Neuronal stem cell (in vitro differentiated cells): ENCODE measurements at places on chromosomes 13 and 19.
A peak's percentile ranks its signal among the peaks of the same experiment; 100 is the strongest.

- DNase-seq: no peak
These were observed at the start of gene KCNN4 for GRCh38 chr19:43780706-43781525. Gene KCNN4 (minus strand): TSS chr19:43780973. CDS start chr19:43780861, 112 bp downstream.

- DNase-seq: no peak
These were observed at the start of gene TARM1 for GRCh38 chr19:54081032-54081431. Gene TARM1 (minus strand): TSS chr19:54081365. CDS start chr19:54081340, 25 bp downstream.

GRCh38 chr13:28528848-28529247 is 33.9 kb upstream of the FLT1 start:
- DNase-seq: no peak

GRCh38 chr19:35828692-35829301 is 16.2 kb upstream of the PRODH2 start:
- peak; percentile 86 for DNase-seq

DNA sequence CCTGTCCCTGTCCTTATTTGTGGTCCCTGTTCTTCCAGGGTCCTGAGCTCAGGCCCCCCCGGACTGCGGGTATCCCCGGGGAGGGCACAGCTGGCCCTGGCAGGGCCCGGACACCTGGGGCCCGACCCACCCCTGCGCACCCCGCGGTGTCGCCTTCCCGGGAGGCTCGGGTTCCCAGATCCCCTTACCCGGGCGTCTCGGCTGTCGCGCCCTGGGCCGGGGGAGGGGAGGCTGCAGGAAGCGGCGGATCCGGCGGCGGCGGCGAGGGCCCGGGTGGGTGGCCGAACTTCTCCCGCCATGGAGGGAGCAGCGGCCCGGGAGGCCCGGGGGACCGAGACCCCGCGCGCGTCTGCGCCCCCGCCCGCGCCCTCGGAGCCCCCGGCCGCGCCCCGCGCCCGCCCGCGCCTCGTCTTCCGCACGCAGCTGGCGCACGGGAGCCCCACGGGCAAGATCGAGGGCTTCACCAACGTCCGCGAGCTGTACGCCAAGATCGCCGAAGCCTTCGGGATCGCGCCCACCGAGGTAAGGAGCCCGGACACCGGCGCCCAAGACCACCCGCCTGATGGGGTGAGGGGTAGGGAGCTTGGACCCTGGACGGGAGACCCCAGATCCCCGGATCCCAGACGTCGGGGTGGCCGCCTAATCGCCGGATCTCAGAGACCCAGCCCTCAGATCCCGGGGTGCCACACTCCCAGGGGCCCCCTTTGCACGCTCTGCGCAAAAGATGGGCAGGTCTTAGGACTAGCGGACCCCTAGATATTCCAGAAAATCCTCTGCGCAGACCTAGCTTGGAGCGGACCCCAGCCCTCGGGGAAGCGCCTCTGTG is at the start of gene GIPC3:
Gene GIPC3, plus strand, starts transcription at position 178 of the 826 bp plus-strand sequence. Its CDS starts 120 bp downstream, at position 298.
- DNase-seq: no peak

DNA sequence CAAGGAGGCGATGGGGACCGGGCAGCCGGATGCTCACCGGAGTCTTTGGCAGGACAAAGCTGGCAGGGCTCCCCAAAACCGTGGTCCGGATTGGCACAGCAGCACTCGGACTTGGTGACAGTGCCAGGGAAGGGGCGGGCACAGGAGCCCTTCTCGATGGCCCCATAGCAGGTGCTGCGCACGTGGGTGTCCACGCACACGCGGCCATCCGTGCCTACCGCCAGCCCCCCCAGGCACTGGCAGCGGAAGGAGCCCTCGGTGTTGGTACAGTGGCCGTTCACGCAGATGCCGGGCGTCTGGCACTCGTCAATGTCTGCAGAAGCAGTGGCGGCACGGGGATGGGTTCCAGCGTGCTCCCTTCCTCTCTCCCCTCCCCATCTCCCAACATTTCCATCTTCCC is 17.9 kb downstream of the FBN3 start:
- DNase-seq: no peak
